Glutamatergic neuron (in vitro differentiated cells): ENCODE measurements at places on chromosomes 12 and 14. TPM values are rescaled to one million over a fixed set of nuclear protein-coding genes. Genes with fewer than 3 reads are reported as not detected.
A peak's percentile ranks its signal among the peaks of the same experiment; 100 is the strongest.

DNA sequence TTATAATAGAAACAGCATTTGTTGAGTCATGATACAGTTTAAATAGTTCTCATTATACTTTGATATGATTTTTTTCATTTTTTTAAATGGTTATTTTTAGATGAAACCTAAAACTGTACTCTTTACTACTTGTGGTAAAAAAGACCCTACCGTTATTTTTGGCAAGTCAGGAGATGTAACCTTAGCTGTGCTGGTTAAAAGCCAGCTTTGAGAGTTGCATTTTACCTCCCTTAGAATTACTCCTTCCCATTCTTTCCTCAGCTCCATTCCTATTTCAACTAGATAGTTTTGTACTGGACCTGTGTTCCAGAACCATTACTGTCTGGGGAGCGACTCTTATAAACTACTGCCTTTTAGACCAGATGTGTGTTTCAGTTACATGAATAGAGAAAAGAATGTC lies 92.0 kb downstream of the RAD51B start:
- no peaks in the 10 kb centered on the region for H3K4me1 ChIP-seq
- DNase-seq, result no peak
- H3K36me3 ChIP-seq, result no peaks in the 10 kb centered on the region
- no peak overlapping the region for H3K4me3 ChIP-seq
- no peak overlapping the region for H3K27ac ChIP-seq

GRCh38 chr12:3463921-3464320 lies 27.1 kb upstream of the PRMT8 start:
- peaks cover 4% of the 10 kb centered on the region for H3K36me3 ChIP-seq
- DNase-seq, result no peak
- no peak overlapping the region for H3K4me3 ChIP-seq
- H3K4me1 ChIP-seq, result peaks cover 10% of the 10 kb centered on the region

GRCh38 chr12:108080363-108080762 lies 48.7 kb upstream of the WSCD2 start:
- no peaks in the 10 kb centered on the region for H3K36me3 ChIP-seq
- no peak overlapping the region for H3K4me3 ChIP-seq
- H3K4me1 ChIP-seq, result no peaks in the 10 kb centered on the region
- no peak for DNase-seq
- H3K27me3 ChIP-seq, result peaks cover 4% of the 10 kb centered on the region

DNA sequence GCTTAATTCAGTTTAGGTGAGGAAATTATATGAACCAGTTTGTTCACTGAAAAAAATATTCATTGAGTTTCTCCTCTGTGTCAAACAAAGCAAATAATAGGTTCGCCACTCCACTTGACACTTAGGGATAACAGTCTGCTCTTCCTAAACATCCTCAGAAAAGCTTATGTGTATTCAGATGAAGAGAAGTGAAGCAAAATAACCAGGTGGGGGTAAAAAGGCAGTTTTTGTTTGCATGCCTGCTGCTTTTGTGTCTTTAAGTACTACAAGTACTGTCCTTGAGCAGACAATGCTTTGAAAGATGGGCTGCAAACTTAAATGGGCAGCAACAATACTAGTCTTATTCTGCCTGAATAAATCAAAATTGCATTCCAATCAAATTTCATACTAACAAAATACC lies 910.7 kb upstream of the MDGA2 start:
- DNase-seq, result no peak
- H3K4me3 ChIP-seq, result no peak overlapping the region
- peaks cover 2% of the 10 kb centered on the region for H3K27me3 ChIP-seq
- no peaks in the 10 kb centered on the region for H3K4me1 ChIP-seq

- no peak for DNase-seq
- H3K4me3 ChIP-seq, result no peak overlapping the region
- H3K27me3 ChIP-seq, result no peaks in the 10 kb centered on the region
- no peak overlapping the region for H3K27ac ChIP-seq
- no peaks in the 10 kb centered on the region for H3K4me1 ChIP-seq
Measured at GRCh38 chr12:93323625-93324329, 53.9 kb upstream of the NUDT4 start.

DNA sequence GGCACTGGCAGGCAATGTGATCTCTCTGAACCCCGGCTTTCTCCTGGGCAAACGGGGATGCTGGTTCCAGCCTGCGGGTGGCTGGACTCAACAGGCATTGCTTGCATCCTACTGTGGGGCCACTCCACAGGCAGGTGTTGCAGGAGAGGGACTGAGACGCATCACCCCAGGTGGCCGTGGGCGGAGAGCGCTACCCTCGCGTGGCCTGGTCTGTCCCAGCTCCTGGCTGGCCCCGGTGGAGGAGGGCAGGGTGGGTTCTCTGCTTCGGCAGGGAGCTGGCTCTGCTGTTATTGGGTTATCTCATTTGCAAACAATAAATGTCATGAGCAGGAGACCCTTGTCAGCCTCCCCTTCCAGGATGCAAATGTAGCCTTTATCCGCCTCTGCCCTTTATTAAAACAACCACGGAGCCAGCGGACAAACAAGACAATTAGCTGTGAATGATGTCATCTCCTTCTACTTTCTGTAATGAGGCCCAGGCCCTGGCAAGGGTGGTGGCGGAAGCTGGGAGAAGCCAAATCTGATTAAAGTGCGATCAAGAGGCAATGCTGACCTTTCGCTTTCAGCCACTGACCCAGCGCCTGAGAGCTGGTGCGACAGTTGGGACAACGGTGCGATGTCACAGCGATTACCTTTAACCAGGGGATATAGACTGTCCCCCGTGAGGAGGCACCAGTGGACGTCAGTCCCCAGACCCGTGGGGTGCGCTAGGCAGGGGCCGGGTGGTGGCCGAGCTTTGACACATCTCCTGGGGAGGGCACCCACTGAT lies 161.8 kb downstream of the KIF26A start:
- no peaks in the 10 kb centered on the region for H3K4me1 ChIP-seq
- no peak overlapping the region for H3K4me3 ChIP-seq
- H3K27ac ChIP-seq, result peak overlapping the region; percentile 55

- peaks cover 25% of the 10 kb centered on the region for H3K4me1 ChIP-seq
- H3K36me3 ChIP-seq, result no peaks in the 10 kb centered on the region
- peak; percentile 23 for DNase-seq
- H3K27me3 ChIP-seq, result no peaks in the 10 kb centered on the region
- H3K4me3 ChIP-seq, result no peak overlapping the region
- peak overlapping the region; percentile 71 for H3K27ac ChIP-seq
Measured at GRCh38 chr12:67991158-67991557, 1.9 kb downstream of the IFNG-AS1 start.

DNA sequence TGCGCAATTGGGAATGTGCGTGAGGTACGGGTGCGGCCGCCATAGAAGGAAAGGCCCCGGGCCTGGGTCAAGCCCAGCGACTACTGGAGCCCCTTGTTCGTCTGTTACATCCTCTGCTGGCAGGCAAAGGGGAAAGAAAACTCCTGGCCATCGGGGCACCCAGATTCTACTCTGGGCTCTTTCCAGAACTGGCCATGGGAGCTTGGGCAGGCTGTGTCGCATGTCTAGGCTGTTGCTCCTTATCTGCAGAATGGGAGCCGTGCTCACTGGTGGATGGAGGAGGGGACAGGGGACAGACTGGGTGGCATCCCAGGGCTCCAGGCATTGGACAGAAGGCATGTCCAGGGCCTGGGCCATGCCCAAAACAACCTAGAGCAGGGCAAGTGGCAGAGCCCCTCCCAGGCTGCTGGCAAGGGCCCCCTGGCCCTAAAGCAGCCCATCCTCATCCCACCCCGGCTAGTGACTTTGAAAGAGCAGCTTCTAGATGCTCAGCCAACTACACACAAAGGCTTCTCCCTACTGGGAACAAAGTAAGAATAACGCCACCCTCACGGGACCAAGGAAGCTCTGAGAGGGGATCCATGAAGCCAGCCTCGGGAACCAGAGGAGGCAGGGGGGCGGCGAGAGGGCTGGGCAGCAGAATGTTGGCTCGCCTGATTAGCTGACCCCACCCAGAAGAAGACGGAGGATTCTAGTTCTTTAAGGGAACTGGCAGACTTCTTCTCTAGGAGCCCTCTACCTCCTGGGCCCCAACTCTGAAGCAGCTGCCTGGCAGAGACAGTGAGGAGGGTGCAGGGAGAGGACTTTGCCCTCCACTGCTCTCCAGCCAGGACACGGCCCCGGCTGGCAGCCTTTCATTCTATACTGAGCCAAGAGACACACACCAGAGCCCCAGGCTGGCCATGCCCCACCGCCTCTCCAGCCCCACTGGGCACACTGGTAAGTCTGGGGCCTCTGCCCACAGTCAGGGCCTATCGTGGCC lies 96.8 kb downstream of the SINHCAF start:
- peaks cover 7% of the 10 kb centered on the region for H3K27me3 ChIP-seq
- no peaks in the 10 kb centered on the region for H3K36me3 ChIP-seq
- DNase-seq, result no peak
- no peak overlapping the region for H3K27ac ChIP-seq

GRCh38 chr14:96214793-96215192 lies 10.2 kb downstream of the BDKRB2 start:
- peaks cover 1% of the 10 kb centered on the region for H3K4me1 ChIP-seq
- peaks cover 15% of the 10 kb centered on the region for H3K36me3 ChIP-seq
- H3K4me3 ChIP-seq, result no peak overlapping the region
- DNase-seq, result no peak

DNA sequence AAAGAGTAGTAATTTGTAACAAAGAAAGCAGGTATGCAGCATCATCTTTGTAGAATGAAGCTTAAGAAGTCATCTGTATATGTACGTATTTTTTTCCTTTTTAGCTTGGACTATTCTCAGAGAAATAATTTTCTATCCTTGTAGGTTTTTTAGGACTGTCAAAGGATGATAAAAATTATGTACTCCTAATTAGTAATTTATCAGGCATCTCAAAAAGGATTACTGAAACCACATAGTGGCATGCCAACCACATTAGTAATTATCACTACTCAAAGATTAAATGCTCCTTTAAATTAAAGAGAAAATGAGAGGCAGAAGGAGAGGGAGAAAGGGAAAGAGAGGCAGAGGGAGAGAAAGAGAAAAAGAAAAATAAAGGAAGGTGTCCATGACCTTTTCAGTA lies 17.3 kb downstream of the TTC8 start:
- peaks cover 3% of the 10 kb centered on the region for H3K4me1 ChIP-seq
- no peak for DNase-seq
- no peak overlapping the region for H3K27ac ChIP-seq
- no peaks in the 10 kb centered on the region for H3K27me3 ChIP-seq
- no peaks in the 10 kb centered on the region for H3K36me3 ChIP-seq

DNA sequence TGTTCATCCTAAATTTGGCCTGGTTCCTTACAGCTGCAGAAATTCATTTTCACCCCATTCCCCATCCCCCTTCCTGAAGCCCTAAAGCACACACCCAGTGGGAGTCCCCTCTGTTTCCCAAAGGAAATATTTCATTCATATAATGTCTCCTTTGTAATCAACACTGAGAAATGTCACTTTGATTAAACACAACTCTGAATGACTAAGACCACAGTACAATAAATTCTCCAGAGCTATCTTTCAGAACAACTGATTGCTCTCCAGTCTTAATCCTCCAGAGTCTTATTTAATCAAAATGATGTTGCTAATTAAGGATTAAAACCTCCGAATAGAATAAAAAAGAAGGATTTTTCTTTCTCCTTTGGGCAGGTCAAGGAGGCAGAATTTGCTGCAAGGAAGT lies 6.4 kb downstream of the SLC15A5 start:
- no peak overlapping the region for H3K27ac ChIP-seq
- H3K36me3 ChIP-seq, result no peaks in the 10 kb centered on the region
- no peak overlapping the region for H3K4me3 ChIP-seq

ENTPD5 gene
- 7.8 TPM for total RNA-seq

WNT5B gene
- total RNA-seq, result 16.3 TPM

LTBP2 gene
- 1.2 TPM for total RNA-seq

KCNK13 gene
- total RNA-seq, result not detected
